ENCODE measurements at places on chromosomes 2 and 18.

DNA sequence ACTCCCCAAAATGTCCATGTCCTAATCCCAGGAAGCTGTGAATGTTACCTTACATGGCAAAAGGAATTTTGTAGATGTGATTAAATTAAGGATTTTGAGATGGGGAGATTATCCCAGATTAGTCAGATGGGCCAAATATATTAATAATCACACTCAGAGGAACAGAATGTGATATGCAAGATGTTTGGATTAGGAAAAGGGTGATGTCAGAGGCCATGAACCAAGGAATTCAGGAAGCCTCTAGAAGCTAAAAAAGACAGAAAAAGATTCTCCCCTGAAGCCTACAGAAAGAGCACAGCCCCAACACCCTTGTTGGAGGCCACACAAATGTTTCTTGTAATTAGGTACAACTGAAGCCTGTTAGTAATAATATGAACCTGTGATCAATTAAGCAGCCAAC, 13.1 kb downstream of the TMEM131 start:
- no peak for DNase-seq

DNA sequence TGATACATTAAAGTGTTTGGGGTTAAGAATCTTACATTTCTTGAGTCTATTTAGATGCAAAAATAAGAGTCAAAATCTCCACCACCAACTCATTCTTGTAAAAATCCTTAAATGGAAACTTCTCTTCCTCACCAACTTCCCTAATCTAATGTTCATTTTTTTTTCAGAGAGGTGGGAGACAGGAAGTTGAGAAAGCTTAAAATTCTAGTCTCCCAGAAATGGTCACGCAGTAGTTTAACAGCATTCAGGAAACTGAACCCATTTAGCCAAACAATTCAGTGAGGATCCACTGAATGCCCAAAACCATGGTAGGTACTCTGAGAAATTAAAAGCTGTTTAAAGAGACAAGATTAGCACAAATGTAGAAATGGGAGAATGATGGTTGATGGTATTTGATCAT, 69.0 kb downstream of the TXNL1 start:
- DNase-seq: no peak

DNA sequence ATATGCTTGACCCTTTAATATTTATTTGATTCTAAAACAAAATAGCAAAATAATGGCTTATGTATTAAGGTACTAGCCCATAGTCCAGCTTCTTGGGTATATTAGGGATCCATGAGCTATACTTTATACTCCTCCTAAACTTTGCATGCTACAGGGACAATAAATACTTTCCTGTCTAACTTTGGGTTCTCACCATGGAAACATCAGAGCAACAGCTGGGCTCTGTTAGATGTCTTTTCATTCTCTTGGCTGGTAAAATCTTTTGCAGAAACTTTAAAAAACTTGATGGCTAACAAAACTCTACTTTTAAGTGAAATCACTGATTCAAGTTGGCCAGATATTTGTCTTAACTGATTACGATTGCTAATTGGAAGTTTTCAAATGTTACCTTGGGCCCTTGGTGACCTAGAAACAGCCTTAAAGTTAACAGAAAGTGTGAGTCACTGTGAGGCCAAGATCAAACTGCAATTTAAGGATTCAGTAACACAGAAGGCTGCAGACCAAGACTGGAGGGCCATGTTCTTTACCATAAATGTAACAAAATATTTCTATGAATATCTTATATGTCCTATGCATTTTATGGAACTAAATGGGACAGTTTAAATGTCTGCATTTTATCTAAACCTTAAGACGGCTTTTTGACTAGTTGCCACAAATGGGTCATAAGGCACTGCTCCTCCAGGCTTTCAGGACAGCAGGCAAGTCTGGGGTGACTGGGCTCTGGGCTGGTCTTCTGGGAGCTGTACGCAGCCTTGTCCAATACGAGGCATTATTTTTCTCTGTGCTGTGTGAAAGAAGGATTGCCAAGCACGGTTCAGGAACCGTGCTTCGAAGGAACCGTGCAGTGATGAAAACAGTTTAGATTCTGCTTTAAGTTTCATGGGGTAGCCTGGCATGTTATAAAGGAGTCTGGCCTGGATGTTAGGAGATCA, 188.5 kb downstream of the TPGS2 start:
- DNase-seq: no peak

DNA sequence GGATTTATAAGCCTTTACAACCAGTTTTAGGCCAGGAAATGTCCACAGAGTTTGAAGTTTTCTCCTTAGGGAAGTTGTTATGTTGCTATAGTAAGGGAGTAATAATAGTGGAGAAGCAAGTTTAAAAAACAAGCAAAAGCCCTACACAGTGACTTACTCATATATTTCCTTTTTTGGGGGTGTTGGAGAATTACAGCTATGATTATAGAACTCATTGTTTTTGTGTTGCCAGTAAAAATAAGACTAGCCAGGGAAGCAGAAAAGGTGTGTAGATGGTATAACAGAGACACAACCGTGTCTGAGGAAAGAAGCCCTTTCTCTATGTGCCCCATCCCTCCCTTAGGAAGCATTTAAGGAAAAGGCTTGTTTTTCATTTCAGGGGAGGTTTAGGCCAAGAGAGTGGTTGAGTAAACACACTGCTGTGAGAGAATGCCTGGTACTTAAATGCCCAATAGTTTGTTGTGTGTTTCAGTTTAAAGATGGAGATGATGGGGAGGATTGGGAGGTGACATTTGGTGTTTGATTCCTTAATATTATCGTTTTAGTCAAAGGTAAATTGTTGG, 2.3 kb downstream of the VAPA start:
- DNase-seq: no peak
